HepG2 (cell line): ENCODE measurements at places on chromosomes 16 and 17.

- DNase-seq: no peak
Measured at GRCh38 chr17:78919861-78920450, 5.2 kb downstream of the TIMP2 start.

DNA sequence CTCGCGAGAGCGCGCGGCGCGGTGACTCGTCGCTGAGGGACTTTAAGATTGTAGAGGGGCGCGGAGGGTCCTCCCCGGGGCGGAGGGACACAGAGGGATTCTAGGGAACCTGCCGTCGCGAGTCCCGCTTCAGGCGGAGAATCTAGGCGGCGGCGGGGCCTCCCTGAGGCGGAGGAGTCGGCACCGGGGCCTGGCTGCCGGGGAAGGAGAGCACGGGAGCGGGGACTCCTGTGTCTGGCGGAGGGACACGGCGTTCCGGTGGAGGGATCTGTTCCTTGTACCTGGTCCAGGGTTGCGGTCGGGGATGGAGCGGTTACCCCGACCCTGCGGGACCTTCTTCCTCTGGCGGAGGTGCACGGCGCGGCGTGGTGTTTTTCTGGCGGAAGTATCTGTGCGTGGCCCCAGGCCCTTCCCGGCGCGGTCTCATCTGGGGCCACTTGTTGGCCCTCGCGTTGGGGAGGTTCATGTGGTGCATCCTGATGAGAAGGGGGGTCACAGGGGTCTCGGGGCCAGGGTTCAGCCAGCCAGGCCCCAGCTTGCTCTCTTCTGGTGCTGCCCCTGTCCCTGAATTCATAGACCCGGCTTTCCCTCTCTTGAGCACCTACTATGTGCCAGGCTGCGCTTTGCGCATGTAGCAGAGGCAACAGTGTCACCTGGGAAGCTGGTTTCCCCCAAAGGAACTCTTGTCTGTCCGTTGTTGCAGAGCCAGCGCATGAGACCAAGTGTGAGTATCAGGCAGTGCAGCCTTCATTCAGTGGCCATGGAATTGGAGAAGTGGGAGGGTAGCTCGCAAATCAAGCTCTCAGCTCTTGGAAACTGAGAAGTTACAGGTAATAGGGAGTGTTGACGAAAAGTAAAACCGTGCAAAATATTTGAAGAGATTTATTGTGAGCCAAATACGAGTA, 563 bp upstream of the ZKSCAN2 start:
- DNase-seq: peak; percentile 92

GRCh38 chr16:20300312-20301097, 26.8 kb downstream of the GP2 start:
- peak; percentile 71 for DNase-seq

DNA sequence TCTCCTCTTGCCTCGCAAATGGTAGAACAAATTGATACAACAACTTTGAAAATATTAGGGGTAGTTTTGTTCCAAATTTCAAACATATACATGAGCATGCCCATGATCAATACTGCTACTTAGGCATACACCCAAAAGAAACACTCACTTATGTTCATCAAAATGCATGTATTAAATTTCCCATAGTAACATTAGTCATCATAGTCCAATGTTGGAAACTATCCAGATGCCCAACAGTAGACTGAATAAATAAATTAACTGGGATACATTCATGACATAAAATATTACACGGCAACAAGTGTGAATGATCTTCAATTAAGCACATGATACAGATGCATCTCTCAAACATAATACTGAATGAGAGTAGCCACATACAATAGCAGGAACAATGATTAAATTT, 391.6 kb downstream of the CDH11 start:
- no peak for DNase-seq

- peak; percentile 60 for DNase-seq
Measured at GRCh38 chr17:60712675-60713074, 35.0 kb downstream of the BCAS3 start.

DNA sequence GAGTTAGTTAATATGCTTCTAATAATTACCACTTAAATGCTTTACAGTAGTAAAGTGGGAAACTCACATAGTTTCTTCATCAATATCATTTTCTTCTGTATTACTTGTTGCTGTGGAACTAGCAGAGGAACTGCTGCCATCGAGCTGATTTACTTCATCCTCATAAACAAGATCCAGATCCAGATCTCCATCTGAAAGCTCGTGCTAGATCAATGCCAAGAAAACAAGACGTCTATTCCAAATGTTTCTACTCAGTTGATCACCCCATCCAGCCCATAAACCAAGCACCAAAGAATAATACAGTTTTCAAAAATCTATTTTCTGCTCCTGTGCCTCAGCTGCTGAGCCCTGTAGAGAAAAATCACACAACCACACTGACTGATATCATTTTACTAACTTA, 59.1 kb downstream of the TRIM37 start:
- DNase-seq: no peak

DNA sequence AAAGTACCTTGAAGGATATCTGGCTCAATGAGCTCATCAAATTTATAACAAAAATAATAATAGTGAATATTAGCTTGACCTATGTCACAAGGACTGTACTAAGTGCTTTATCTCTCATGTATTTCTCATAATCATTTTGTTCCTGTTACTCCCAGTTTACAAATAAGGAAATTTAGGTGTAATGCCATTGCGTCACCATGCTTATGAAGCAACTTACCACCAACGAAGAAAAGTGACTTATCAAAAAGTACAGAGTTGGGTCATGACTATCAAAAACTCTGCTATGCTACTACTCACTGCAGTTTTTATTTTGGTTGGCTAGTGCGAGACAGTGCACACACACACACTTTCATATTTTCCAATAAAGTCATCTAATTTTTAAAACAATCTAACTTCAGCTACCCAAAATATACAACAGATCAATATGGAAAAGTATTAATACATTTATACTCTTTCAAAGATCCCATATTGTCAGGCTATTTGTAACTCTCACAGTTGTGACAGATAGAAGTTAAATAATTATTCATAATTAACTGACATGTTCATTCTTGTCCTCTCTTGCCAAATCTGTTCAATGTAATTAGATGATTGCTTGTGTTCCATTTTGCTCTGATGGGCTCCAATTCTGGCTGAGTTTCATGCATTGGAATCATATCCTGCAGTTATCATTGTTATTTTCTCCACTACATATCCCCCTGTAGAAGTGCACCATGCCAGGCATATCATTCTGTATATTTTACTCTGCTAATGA, 119.4 kb downstream of the KCNJ2 start:
- no peak for DNase-seq

GRCh38 chr17:79132271-79133064, 57.8 kb downstream of the ENGASE start:
- DNase-seq: no peak

GRCh38 chr16:27389272-27389961, 12.6 kb upstream of the IL21R start:
- no peak for DNase-seq

GRCh38 chr17:32445971-32446370, 1.7 kb downstream of the PSMD11 start:
- no peak for DNase-seq

DNA sequence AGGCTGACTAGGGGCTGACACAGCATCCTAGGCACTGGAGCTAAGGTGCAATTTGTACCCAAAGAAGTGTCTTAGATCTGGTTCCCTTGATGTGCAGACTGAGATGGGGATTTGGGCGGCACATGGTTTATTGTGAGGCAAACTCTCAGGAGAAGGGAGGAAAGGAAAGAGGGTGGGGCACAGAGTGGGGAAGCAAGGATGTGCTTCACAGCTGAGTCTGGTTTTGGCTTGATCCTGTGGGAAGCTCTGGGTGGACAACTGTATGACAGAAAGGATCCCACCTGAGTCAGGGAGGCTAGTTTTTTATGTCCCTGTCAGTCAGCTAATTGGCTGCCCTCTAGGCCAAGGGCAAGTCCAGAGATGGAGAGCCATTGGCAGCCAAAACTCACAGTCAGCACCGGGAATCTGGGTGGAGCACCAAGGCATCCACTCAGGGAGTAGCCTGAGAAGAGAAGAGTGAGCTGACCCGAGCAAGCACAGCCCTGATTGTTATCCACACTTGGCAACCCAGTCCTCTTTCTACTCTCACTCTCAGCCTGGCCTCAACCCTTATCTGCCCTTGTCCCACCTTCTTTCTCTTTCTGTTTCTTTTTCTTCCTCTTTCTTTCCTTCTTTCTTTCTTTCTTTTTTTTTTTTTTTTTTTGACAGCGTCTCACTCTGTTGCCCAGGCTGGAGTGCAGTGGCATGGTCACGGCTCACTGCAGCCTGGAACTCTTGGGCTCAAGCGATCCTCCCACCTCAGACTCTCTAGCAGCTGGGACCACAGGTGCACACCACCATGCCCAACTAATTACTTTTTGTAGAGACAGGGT, 12.0 kb downstream of the ARL4D start:
- no peak for DNase-seq

- DNase-seq: no peak
Measured at GRCh38 chr17:40490289-40490853, 11.1 kb downstream of the TNS4 start.

DNA sequence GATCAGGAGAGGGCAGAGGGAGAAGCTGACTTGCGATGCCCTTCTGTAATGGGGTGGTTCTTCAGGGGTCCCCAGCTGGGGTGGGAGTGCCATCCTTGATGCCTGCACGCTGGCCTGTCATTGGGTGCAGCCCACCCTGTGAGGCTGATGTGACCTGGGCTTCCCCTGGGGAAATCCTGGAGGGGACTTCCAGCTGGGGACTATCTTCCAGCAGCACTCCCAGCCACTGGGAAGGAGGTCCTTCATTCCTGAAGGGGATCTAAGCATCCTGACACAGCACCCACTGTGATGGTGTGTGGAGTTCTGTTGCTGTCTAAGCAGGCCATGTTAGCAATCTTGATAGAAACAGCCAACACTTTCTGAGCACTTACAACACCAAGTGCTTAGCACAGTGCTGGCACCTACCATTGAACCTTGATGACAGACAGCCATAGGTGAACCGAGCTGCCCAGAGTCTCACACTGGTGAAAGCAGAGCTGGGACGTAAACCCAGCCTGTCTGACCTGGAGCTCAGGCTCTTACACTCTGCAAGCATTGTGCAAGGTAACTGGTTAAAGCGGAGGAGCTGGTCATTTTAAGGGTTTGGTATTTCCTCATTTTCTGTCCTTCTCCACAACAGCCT, 211.3 kb downstream of the CCDC182 start:
- no peak for DNase-seq

DNA sequence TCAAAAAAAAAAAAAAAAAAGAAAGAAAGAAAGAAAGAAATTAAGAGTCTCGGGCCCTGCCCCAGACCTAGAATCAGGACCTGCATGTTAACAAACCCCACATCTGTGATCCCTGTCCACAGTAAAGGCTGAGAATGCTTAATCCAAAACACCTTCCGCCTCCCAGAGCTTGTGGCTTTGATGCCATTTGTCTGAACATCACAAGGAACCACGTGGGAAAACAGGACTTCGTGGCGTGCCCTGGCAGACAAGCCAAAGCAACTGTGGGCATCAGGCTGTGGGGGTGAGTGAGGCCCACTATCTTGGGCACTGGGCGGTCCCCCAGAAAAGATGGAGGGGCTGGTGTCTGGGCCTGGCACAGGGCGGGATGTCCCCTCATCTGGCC, 173.4 kb upstream of the CIBAR2 start:
- DNase-seq: no peak

DNA sequence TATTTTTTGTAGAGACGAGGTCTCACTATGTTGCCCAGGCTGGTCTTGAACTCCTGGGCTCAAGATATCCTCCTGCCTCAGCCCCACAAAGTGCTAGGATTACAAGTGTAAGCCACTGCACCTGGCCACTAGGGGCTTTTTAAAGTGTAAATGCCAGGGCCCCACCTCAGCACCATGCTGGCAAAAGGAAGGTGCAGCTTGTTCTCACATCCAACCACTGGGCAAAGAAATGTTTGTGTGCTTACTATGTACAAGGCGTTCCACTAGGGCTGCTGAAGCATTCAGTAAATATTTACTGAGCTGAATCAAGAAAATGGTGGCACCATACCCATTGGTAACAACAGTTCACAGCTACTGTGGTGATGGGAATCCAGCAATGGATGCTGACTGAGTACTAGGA, 22.6 kb downstream of the COG1 start:
- no peak for DNase-seq

GRCh38 chr16:9929313-9929712, 252.9 kb downstream of the GRIN2A start:
- DNase-seq: no peak

GRCh38 chr16:10938796-10939648, 3.2 kb downstream of the DEXI start:
- DNase-seq: peak; percentile 56

GRCh38 chr17:6134721-6135120, 64.5 kb downstream of the WSCD1 start:
- DNase-seq: no peak

DNA sequence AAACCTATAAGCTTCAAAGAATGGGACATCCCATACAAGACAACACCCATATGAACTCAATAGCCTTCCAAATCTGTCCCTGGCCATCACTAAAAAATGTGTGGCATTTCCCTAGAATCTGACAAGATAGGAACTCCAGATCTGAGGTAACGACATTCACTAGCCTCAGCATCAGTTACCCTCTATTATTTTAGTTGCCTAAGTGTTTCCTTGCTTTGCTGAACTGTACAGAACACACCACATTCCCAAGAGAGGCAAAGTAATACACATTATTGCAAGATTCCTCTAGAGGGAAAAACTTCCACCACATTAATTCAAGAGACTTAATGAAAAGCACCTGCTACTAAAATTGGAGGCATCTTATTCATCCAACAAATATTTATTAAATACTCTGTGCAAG, 5.0 kb downstream of the LSM12 start:
- no peak for DNase-seq

GRCh38 chr17:62751060-62751691, 56.9 kb downstream of the MARCHF10 start:
- no peak for DNase-seq

DNA sequence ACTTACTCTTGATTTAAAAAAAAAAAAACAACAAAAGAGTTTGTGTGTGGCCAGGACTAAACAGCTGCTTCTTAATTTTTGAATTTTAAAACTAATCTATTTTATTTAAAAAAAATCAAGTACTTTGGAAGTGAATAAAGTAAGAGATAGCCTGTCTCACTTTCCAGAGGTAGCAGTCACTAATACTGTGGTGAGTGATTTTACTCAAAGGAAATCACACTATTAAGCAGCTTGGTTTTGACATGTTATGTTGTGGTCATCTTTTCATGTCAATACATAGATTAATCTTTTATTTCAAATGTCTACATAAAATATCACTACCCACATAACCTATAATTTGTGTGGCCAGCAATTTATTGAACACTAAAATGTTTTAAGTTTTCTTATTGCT, 102.2 kb upstream of the HLF start:
- no peak for DNase-seq

- DNase-seq: no peak
Measured at GRCh38 chr16:29696881-29697331, 17.9 kb downstream of the QPRT start.

DNA sequence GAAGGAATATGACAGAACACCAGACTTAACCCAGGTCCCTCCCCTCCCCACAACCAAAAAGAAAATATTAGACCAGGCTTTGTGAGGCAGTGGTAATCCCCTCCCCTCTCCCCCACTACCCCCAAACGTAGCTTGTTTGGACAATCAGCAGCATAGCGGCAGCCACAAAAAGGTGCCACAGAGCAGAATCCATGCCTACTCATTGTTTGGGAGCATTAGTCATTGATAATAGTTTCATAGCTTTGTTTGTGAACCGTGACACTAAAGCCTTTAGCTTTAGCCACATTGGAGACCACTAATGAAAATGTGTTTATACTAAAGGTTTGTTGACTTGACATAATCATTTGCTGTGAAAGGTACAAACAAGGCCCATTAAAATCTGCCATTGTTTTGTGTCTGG, 65.1 kb downstream of the NUP93 start:
- DNase-seq: no peak

GRCh38 chr17:43548689-43549379, 2.7 kb upstream of the ETV4 start:
- no peak for DNase-seq
